Memory B cell (primary cell): ENCODE measurements at places on chromosomes 6 and 20.

DNA sequence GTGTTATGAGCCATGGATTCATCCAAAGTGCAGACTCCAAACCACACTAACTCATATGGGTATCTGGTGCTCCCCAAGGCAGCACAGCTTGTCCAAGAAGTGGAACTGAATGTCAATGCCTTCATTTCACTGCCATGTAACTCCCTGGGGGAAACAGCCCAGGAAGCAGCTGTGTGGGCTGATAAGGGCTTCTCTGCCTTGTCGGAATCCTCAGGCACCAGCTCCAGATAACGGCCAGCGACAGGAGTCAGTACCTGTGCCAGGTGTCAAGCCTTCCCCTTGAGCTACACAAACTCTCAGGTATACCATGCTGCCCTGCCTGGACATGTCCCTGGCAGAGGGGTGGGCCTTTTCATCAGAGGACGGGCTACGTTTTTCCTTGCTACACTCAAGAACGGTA, 751.9 kb upstream of the CHD6 start:
- no peak for DNase-seq

GRCh38 chr6:167973148-167973885, 24.2 kb upstream of the KIF25 start:
- no peak for DNase-seq

DNA sequence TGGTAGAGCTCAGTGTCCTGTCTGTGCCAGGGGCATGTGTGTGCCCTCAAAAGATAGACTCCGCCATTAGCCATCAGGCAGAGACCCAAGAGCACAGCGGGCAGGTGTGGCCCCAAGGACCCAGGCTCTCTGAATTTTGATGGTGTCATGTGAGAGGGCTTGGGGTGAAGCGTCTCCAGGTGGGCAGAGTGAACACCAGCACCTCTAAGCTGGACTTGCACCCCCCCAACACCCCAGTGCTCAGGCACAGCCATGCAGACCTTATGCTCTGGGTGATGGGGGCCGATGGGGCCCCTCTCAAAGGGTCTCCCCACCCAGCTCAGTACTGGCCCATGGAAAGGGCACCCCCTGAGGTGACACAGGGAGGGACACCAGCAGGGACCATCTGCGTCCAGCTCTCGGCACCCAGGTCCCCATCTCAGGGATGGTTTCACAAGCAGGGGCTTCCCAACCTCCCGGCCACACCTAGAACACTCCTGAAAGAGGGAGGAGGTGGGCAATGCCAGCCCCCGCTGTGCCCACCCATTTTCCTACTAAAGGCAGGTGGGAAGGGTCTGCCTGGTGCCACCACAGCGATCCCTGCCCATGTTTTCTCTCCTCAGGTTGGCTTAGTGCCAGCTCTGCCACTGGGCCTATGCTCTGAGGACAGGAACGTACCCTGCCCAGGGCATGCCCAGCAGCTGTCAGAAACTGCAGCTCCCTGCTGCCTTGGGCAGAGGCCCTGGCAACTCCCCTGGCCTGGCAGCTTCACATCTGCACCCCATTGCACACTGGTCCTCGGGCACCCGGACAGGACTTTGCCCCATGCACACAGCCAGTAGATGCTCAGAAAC, 3.5 kb downstream of the CST7 start:
- no peak for DNase-seq

- DNase-seq, result no peak
These were observed 16.4 kb downstream of the ADGRF4 start for GRCh38 chr6:47714802-47715201.

DNA sequence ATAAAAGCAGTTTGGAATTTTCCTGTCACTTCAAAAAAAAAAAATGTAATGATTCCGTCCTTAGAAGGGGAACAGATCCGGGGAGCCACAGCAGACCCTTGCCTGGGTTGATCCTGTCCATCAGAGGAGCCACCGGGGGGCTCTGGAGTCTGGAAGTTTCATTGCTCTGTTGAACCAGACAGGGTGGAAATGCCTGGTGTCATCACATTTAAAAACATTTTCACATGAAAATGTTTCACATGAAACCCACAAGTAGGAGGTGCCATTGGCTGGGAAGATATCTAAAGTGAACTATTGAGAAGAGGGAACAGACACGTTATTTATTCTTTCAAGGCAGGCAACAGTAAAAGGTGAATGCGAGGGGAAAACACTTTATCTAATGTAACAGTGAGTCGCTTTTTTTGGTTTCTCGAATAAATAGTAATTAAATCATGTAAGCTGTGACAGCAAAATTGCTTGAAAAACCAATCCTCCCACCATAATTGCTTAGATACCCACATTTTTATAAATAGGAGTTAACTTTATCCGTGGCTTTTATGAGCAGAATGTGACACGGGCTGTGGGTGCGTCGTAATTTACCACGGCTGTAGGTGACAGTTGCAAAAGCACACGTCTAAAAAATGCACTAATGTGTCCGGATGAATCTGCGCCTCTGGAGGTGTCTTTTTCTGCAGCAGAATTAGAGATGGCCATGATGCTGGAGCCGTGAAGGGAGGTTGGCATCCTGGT, 323.4 kb downstream of the TAF4 start:
- DNase-seq, result no peak

DNA sequence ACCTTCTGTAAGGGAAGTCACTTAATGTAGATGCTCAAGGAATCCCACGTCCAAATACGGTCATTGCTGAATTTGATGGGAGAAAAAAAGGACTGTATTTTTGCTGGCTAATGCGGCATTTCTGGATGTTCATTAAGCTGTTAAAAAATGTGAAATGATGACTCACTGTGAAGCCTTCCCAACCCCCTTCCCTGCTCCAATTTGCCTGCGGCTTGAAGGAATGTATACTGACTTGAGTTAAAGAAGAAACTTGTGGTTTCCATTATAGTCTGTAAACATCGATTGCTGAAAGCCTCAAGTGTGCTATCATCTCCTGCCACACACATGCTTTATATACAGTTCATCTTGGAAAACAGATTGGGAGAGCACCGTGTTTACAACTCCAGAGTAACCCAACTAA, 249.1 kb upstream of the JAG1 start:
- DNase-seq, result no peak

GRCh38 chr6:157538168-157538567, 157.2 kb downstream of the ZDHHC14 start:
- DNase-seq, result no peak

GRCh38 chr20:48781634-48782033, 46.2 kb downstream of the PREX1 start:
- DNase-seq, result no peak

DNA sequence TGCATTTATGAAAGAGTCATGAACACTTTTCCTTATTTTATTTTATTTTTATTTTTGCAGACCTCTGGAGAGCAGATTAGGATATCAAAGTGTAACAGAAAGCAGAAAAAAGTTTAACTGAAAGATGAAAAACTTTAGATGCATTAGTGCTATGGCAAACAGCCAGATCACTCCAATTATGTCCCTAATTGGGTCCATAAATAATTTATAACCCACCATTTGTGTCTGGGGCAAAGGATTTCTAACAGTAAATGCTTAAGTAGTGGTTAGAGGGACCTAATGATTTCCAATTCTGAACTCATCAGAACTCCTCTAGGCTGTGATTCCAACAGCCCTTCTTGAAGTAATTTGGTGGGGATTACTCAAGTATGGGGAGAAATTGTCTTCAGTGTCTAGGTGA, 93.7 kb upstream of the PROKR2 start:
- DNase-seq, result no peak
